Bronchial epithelial cell (primary cell): ENCODE measurements at places on chromosomes 6 and 20. TPM values are rescaled to one million over a fixed set of nuclear protein-coding genes. Genes with fewer than 3 reads are reported as not detected.

Gene TMEM151B
- not detected in 2 replicates for total RNA-seq

Gene FKBP1C
- total RNA-seq = 0.13 TPM in 1 of 2 replicates, not detected in the other

Gene KDM1B
- total RNA-seq = 21.1 and 34.1 TPM in 2 replicates

Gene ME1
- total RNA-seq = 18.2 and 37.6 TPM in 2 replicates

Gene THBS2
- total RNA-seq = 3.6 and 8.7 TPM in 2 replicates

Gene SCUBE3
- total RNA-seq = not detected in 2 replicates

Gene PRR18
- total RNA-seq = under 0.01 TPM in 2 replicates

Gene TINAG
- total RNA-seq = not detected in 2 replicates

Gene CDKN1A
- total RNA-seq = 364 and 524 TPM in 2 replicates

Gene NRN1
- total RNA-seq = not detected in 2 replicates

Gene GRM4
- under 0.01 TPM in 1 of 2 replicates, not detected in the other for total RNA-seq

Gene FILIP1
- total RNA-seq = under 0.01 and 0.26 TPM in 2 replicates

Gene ERVFRD-1
- not detected in 2 replicates for total RNA-seq

Gene ANKRD60
- total RNA-seq = not detected in 2 replicates

Gene EIF2S2
- total RNA-seq = 129 and 171 TPM in 2 replicates

Gene GABRR1
- total RNA-seq = not detected in 2 replicates

Gene SLC32A1
- under 0.01 TPM in 1 of 2 replicates, not detected in the other for total RNA-seq

Gene TJAP1
- 6.1 and 6.6 TPM in 2 replicates for total RNA-seq
